Globus pallidus (tissue), 1 donor: ENCODE measurements at places on chromosomes 7 and 10.

DNA sequence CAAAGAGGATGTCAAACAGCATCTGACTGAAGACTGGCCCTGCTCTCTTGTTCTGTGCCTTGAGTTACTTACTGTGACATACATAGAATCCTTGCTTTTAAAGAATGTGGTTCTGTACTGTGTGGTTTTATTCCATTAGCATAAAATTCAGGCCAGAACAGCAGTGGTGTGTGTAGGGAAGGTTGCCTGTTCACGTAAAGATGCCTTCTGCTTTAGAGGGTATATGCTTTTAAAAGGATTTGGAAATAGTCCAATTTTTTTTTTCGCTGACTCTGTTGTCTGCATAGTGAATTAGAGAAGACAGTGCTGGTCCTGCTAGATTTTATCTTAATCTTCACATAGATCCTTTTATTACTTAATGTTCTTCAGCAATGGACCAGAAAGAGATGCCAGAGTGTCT is 470.8 kb upstream of the SEMA3A start:
- DNase-seq, result no peak

DNA sequence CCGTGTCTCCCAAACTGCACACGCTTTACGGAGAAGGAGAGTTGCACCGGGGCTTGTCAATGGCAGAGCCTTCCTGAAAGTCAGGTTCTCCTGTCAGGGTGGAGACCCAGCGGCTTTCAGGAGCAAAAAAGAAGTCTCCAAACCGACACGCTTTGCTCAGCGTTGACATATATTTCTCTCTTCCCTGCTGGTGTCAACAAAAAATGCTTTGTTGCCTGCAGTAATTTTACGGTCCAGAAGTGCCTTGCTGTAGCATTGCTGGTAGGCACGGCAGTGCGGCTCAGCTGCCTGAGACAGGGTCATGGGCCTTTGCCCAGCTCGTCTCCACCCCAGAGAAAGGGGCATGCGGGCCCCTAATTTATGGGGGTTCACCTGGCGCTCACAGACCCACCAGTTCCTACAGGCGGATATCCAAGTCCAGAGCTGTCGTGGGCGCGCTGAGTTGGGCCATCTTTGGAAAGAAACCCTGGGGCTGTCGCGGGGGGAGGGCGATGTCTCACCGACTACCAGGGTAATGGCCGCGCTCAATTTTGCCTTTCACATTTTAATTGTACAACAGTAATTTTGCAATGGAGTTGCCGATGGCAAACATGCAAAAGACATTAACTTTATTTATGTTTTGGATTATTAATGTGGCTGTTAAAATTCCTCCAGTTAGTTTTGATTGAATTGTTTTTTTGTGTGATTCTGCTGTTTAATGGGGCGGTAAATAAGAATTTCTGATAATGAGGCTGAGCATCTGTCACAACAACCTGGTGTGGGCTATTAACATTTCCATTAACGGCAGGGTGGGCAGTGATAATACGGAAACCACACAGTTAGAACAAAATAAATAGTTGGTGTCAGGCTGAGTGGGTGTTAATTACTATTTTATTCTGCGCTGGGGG is 478.2 kb upstream of the FOXK1 start:
- DNase-seq, result no peak

DNA sequence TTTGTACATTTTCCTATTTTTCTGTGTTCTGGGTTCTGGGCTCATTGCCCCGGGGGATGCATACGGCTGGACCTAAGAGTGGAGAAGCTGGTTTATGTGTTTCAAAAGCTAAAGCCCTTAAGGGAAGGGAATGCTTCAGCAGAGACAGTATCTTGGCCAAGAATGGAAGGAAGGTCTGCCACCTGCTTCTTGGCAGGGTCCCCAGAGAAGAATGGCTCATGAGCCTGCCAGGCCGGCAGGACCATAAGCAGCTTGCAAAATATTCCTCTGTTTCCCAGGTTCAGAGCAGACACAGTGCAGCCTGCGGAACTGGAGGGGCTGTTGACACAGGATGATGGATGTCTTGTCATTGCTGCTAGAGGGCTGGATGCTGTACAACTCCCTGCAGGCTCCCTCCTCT is 7.8 kb upstream of the ABHD11 start:
- DNase-seq, result no peak

DNA sequence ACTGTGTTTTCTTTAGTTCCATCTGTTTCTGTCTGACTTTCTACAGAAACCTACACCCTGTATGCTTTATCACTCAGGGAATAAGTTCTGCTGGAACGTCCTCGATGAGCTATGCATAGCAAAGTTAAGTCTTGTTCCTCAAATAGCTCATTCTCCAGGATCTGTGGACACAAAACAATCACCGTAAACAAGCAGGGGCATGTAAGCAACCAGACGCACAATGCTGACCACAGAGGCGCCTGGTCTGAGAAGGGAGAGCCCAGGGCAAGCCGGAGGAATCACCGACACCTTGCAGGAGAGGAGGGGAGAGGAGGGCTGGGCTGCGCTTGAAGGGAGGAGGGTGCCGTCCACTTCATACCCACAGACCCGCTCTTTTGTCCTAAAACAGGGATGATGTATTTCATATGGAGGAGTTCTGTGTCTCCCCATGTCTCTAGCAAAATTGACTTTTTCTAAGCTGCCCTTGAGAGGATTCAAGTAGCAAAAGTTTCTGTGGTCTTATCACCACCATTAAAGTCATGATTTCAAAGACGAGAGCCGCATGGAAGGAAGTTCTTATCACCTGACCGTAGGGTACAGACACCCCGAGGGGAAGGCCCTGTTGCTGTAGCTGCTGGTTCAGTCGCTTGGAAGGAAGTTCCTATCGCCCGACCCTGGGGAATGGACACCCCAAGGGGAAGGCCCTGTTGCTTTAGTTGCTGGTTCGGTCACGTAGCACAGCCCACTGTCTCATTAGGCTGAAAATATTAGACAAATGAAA is 14.3 kb downstream of the CALML3 start:
- no peak for DNase-seq

DNA sequence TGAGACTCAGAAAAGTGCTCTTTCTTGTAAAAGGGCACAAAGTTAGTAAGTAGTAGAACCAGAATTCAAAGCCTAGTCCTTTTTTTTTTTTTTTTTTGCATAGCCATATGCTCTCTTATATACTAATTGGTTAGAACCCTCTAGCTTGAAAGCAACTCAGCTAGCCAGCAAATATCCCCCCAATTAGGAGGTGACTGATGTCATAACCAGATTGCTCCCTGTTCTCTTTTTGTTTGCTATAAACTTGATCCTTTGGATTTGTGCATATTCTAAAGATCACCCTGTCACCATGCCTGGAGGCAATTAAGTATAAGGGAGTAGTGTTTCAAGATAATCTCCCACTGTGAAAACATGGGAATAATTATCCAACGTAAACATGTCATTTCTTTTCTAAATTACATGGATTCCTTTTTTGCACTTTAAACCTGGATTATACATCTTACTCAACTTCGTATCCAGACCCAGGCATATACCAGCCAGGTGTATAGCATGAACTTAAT is 963.4 kb downstream of the CNTNAP2 start:
- DNase-seq, result no peak

DNA sequence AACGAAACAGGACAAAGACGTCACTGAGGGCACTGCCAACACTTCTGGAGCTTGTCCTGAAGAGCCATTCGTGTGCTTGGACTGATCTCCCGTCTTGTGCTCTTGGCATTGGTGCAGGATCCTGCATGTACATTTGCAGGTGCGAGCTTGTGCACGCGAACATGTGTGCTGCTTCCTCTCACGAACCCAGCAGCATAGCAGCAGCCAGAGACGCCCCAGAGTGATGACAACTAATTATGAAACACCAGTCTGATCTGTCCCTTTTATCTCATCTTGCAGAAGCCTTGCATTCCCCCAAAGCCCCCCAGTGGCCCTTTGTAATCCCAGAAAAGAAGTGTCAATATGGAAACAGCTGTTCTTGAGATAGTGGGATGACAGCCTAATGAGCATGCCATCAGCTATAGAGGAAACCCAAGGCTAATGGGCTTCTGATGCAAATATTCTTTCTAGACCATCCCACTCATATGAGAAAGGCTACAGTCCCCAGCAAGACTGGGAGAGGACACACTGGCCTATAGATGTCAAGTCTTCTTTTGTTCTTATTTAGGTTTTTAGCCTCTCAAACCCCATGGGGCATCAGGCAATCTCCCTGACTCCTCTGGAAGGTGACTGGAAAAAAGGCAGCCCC is 310.6 kb downstream of the FRMD4A start:
- no peak for DNase-seq

GRCh38 chr10:82206831-82207230 is 331.8 kb downstream of the NRG3 start:
- no peak for DNase-seq
